ENCODE measurements at places on chromosomes 11 and 22. TPM values are rescaled to one million over a fixed set of nuclear protein-coding genes. Genes with fewer than 3 reads are reported as not detected.

DNA sequence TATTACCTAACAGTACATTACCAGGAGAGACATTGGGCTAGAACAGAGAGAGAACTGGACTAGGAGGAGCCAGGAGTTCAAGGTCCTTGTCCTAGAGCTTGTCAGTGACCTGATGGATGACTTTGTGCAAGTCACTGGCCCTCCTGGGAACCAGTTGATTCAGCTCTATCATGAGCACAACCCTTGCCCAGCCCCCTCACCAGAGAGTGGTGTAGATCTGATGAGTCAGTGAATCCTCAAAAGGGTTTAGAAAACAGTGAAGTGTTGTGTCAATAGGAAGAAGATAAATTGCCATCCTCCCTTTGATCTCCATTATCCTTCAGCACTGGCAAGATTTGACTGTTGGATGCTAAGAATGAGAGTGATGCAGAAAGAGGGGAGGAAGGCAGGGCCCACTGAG, 24.3 kb downstream of the NEU3 start:
- DNase-seq, result no peak

DNA sequence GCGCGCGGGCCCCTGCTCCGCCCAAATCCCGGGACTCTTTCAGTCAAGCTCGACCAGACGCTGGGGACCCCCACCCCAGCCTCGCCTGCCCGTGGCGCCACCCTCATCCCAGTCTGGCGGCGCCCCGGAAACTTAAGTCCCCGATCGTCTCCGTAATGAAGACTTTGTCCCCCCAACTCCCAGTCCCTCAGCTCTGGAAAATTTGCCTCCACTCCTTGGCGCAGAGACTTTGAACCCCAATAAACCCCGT, 348 bp downstream of the PLCB3 start:
- no peak for DNase-seq

DNA sequence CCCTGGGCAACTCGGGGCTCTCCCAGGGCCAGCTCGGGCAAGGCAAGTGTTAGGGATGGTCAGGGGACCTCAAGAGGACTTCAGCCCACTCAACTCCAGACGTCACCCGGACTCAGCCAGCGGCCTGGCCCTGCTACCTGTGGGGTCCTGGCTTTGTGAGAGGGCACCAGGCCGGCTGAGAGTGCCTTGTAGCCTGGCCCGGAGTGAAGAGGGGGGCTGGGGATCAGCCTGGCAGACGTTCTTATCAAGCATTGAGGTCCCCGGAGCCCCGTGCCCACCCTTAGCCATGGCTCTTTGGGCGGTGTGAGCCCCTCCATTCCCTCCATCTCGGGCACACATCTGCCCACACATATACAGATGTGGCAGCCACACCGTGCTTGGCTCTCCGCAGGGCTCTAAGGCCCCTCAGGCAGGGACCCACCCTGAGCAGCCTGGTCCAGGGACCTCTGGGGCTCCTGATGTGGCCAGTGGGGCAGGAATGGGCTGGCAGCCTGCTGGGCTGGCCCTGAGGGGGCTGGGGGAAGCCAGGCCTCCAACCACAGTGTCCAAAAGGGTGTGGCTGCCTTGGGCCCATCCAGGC, 15.3 kb downstream of the LSP1 start:
- no peak for DNase-seq

DNA sequence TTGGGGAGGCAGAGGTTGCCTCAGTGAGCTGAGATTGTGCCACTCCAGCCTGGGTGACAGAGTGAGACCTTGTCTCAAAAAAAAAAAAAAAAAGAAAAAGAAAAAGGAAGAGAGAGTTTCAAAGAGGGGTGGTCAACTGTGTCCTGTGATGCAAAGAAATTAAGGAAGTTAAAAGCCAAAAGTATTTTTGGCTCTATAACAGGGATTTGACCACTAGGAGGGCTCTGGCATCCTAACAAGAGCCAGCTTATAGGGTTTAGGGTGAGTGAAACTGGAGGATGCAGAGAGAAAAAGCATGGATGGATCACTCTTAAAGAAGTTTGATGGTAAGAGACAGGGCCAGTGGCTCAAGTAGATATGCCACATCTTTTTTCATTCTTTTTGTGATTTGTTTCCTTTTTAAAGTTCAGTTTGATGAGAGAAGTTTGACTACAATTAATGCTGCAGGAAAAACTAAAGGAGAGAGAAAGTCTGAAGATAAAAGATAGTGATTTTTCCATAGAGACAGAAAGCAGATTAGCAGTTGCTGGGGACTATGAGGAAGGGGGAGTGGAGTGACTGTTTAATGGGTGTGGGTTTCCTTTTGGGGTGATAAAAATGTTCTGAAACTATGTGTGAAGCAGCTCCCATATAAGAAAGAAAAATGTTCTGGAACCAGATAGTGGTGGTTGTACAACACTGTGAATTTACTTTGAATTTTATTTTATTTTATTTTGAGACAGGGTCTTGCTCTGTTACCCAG, 11.1 kb upstream of the MICAL2 start:
- DNase-seq, result no peak

- no peak for DNase-seq
Observed at GRCh38 chr11:27429761-27430393, 42.7 kb downstream of the LGR4 start.

- peak; percentile 46 for DNase-seq
Observed at GRCh38 chr22:42344361-42344905, 74.0 kb upstream of the TCF20 start.

GRCh38 chr11:58028687-58029411, 1.9 kb upstream of the OR6Q1 start:
- DNase-seq, result peak; percentile 39

GRCh38 chr11:133697161-133697560, 148.2 kb downstream of the SPATA19 start:
- DNase-seq, result no peak

- DNase-seq, result peak; percentile 22
Observed at GRCh38 chr11:120013325-120014250, 124.3 kb downstream of the TRIM29 start.

GRCh38 chr11:59267196-59267595, 54.5 kb upstream of the MPEG1 start:
- DNase-seq, result no peak

DNA sequence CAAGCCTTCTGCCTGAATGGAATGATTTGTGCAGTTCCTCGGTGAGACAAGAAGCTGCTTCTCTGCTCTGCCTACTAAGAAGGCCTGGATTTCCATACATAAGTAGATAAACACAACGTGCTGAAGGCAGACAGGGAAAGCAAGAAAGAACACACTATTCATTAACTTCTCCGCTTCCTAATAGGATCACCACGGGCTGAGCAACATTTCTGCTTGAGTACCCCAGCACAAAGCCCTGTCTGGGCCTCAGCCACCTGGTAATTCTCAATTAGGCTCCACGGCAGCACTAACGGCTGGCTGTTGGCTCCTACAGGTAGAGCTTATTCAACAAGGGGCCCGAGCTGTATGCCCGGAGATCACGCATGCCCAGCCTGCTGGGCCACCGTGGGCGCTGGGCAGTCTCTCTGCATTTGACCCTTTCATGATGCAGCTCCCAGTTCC, 1156.6 kb downstream of the TBC1D22A start:
- DNase-seq, result no peak

DNA sequence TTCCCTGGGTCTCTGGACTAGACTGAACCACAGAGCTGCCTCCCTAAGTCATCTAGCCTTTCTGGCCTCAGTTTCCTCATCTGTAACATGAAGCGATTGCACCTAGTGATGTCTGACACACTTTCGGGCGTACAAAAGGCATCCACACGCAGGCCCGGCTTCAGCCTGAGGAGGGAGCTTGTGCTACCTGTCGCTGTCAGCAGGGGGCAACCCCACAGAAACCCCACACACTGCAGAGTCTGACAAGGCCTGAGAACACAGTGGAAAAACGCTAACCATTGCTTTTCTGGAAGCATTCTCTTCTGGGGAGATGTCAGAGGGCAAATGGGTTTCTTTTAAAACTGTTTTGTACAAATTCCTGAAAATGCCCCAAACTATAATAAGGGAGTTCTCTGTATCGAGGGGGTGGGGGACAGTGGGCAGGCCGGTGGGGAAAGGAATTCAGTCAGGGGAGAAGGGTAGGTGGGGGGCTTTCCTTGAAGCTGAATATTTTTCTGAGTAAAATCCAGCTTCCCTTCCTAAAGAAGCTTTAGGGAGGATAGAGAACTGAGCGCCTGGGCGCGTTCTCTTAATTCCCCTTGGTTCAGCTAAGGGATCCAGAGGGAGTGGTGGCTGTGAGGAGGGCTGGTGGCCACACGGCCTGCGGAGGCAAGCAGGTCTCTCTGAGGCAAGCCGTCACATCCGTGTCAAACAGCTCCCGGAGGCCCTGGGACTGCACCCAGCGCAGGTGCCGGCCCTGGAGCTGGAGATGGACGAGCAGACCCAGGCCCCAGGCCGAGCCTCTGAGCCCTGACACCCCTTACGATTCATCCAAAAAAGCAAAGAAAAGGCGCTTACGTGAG, 533 bp downstream of the ELF5 start:
- peak; percentile 48 for DNase-seq

DNA sequence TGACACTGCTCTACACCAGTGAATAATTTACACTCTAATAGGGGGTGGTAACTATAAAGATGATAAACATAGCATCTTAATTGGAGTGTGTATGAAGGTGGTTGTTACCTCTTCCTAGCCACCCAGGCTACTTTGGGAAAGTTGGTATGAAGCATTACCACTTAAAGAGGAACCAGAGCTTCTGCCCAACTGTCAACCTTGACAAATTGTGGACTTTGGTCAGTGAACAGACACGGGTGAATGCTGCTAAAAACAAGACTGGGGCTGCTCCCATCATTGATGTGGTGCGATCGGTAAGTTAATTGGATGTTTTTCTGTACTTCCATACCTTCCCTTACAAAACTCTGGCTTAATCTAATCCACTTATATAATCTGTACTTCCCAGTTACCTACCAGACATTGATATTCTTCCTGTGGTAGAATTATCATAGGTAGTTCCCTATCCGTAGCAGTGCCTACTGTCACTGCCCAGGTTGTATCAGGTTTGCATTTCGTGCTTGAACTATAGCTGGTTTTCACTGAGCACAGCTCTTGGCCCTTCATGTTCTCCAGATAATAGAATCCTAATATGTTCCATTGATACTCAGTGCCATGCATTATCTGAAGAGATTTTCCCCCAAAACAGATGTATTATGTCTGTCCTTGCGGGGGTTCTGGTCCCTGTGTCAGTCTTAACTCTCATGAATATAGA, 2.2 kb downstream of the RPL27A start:
- no peak for DNase-seq

DNA sequence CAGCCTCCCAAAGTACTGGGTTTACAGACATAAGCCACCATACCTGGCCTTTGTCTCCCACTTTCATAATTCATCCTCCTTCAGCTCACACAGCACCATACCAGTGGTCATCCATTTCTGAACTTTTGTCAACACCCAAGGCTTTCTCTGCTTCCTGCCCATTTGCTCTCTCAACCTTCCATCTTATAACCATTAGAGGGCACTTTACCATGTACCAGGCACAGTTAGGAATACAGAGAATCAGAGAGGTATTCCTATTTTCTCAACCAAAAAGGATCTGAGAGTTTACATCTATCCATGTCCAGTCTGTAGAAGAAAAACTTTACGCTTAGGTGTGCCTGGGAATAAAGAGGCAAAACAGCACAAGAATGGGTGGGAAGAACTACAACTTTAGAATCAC, 397.6 kb downstream of the BUD13 start:
- DNase-seq, result no peak

GRCh38 chr11:130340671-130341319, 26.1 kb upstream of the ZBTB44 start:
- DNase-seq, result no peak

GRCh38 chr11:1373536-1374214, 16.1 kb upstream of the BRSK2 start:
- no peak for DNase-seq

DNA sequence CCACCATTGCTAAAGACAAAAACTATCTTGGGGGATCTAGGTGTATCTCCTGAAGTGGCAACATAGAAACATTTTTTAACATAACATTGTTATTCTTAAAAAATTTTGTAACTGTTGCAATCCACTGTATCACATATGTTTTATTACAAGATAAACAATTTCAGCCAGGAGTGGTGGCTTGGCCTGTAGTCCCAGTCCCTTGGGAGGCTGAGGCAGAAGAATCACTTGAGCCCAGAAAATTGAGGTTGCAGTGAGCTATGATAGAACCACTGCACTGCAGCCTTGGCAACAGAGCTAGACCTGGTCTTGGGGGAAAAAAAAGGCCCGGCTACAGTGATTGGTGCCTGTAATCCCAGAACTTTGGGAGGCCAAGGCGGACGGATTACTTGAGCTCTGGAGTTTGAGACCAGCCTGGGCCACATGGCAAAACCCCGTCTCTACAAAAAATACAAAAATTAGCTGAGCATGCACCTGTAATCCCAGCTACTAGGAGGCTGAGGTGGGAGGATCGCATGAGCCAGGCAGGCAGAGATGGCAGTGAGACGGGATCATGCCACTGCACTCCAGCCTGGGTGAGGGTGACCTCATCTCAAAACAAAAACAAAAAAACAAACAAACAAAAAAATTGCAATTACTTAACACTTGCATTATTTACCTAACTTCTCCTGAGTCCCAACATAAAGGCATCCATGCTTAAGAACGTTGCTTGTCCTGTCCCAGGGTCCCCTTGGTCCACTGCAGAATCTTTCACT, 1.5 kb upstream of the DEPDC5 start:
- peak; percentile 32 for DNase-seq

GRCh38 chr11:36501236-36501635, 8.8 kb downstream of the TRAF6 start:
- no peak for DNase-seq

- no peak for DNase-seq
Observed at GRCh38 chr11:130718120-130718519, 198.2 kb downstream of the SNX19 start.

- DNase-seq, result peak; percentile 56
Observed at GRCh38 chr11:120235024-120235628, 4.8 kb upstream of the POU2F3 start.

DNA sequence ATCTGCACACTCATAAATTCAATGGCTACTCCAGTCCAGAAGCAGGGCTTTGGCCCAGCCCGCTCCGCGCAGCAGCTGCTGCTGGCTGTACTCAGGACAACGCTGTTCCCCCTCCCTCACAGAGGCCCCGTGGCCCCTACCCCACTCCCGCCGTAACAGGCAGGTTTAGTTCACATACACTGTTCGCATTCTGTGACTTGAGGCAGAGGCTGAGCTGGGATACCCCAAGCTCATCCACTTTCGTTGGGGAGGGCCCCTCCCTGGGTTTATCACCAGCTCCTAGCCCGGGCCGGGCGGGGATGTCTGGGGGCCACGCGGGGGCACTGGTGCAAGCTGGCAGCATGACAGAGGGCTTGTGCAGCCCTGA, 52.4 kb downstream of the SYT13 start:
- no peak for DNase-seq

HSPB2 gene
- 3.3 TPM for total RNA-seq

TBX1 gene
- total RNA-seq, result 2.8 TPM

UBTFL1 gene
- not detected for total RNA-seq

Measured in fibroblast of the aortic adventitia (primary cell).